NCI-H1417 treated with DMSO at 0.1 percent for 48 hours (cell line): ENCODE measurements at places on chromosomes 3 and 15.

GRCh38 chr3:27216955-27217552, 152.1 kb downstream of the NEK10 start:
- no peak for DNase-seq

- no peak for DNase-seq
Measured at GRCh38 chr3:112374333-112374734, 41.4 kb downstream of the CD200 start.

DNA sequence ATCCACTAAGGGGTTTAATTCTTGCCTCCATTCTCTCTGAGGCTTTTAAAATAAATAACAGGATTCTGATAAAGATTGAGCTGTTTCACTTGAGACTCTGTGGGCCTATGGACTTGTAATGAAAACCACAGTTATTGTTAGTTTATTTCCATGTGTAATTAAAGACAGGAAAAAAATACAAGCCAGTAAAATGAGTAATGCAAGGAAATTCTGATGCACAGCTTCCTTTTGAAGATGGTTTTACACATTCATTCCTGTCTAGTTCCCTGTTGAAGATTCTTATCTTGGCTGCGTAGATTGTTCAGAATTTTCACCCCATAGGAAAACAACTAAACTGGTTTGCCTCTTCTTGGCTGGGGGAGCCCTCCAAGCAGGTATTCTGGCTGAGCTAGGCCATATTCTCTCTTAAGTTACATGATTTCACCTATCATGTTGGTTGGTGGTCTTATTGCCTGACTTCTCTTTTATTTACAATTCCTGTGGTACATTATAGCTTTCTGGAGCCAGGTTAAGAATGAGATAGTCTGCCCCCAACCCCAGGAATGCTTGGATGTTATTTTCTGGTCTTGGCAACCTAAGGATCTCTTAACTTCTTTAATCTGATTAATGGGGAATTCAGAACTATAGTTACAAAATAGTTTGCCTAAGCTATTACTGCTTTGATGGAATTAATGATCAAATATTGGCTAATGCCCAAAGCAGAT, 67.6 kb downstream of the MITF start:
- DNase-seq: no peak

DNA sequence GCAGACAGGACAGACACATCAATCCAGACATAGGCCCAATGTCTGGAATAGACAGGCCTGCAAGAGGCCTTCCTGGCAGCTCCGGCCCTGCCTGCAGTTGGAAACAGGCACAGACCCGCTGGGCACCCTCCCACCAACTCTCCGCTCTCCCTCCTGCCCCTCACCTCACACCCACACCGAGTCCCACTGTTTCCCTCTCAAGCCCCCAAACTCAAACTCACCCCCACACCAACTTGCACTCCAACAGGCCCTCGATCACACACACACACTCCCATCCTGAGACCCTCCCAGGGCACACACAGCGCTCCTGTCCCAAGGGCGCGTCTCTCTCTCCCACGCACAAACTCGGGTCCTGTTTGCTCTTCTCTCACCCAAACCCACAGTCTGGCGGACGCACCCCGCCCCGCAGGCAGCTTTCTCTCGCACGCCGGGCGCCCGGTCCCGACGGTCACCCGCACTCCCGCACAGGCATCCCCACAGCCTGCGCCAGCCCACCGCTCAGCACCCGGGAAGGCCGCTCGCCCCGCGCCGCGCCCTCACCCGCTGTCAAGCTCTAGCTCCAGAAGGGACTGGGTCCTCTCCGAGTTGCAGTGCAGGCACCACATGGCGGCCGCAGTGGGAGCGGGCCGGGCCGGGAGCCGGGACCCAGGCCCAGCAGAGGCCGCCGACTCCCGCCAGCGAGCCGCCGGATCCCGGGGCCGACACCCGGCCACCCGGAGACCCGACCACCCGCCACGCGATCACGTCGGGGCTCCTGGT, 106.2 kb downstream of the IQSEC1 start:
- no peak for DNase-seq

DNA sequence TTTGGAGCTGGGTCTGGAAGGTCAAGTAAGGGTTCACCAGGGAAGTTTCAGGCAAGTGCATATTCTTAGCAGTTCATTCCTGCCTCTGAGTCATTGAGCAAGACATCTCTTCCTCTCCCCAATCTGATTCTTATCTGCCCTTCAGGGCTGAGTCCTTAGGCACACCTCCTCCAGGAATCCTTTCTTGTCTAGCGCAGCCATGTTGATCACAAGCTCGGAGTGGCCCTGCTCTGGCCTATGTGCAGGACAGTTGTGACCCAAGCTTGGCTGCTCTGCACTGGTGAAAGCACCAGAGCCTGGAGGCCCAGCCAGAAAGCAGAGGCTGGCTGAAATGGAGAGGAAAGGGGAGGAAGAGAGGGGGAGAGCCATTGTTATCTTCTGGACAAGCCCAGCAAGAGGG, 30.9 kb upstream of the MRPS22 start:
- DNase-seq: no peak

- no peak for DNase-seq
Measured at GRCh38 chr3:127865941-127866340, 43.6 kb upstream of the MGLL start.

- no peak for DNase-seq
Measured at GRCh38 chr3:123449997-123450604, 1.2 kb upstream of the ADCY5 start.

- DNase-seq: no peak
Measured at GRCh38 chr3:12628813-12629212, 35.1 kb downstream of the RAF1 start.

- DNase-seq: no peak
Measured at GRCh38 chr3:122944671-122945161, 82.8 kb downstream of the SEMA5B start.
